ENCODE measurements at places on chromosomes 5 and 9.

DNA sequence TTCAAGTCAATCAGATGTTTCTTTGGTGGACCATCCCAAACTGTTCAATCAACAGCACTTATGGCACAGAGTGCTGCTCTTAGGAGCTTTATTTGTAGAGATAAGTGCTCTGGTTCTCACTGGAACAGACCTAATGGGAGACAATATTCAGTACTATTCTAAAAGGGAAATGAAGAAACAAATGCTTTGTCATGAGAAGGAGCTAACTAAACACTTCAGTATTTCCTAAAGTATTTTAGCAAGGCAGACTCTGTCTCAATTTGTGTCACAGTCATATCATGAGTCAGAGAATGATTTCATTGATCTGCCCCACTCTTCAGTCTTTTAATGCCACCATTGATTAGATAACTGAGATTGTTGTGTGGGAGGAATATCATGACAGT is 175.3 kb downstream of the SLF1 start:
- DNase-seq, result peak; percentile 50

- no peak for DNase-seq
Observed at GRCh38 chr5:157859227-157859575, 256 bp upstream of the CLINT1 start.

GRCh38 chr5:56757077-56757476 is 58.3 kb upstream of the MAP3K1 start:
- peak; percentile 2 for DNase-seq

- DNase-seq, result no peak
Observed at GRCh38 chr5:5767286-5767928, 344.9 kb downstream of the ICE1 start.

DNA sequence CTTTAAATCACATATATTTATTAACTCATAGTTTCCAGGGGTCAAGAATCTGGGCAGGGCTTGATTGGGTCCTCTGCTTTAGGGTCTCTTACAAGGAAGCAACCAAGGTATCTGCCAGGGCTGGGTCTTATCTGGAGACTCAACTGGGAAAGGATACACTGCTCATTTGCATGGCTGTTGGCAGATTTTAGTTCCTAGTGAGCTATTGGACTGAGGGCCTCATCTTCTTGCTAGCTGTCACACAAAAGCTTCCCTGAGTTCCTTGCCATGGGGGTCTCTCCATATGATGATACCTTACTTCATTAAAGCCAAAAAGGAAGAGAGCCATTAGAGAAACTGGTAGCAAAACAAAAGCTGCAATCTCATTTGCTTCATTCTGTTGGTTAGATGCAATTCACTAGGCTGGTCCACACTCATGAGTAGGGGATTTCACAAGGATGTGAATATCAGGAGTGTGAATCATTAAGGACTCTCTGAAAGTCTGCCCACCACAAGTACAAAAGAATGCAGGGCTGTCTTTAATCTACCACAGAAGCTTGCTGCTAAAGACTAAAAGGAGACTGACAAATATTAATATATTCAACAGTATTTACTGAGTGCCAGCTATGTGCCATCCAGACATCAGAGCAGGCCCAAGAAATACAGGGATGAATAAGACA is 42.0 kb upstream of the TIMD4 start:
- no peak for DNase-seq

DNA sequence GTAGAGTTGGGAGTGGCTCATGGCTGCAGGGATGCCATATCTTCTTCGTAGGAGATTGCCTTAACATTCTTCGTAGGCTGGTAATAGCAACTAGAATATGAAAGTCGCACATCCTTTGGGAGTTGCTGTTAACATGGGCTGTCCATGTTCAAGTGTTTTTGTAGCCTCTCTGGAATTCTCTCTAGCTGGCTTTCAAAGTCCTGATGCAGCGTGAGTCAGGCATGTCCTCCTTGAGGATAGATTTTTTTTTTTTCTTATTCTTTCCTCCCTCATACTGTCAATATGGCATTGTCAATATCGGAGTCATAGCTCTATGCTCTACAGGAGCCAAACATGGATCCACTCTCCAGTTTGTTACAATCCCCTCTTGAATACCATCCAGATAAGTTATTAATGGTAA is 494.8 kb upstream of the WWC1 start:
- no peak for DNase-seq

DNA sequence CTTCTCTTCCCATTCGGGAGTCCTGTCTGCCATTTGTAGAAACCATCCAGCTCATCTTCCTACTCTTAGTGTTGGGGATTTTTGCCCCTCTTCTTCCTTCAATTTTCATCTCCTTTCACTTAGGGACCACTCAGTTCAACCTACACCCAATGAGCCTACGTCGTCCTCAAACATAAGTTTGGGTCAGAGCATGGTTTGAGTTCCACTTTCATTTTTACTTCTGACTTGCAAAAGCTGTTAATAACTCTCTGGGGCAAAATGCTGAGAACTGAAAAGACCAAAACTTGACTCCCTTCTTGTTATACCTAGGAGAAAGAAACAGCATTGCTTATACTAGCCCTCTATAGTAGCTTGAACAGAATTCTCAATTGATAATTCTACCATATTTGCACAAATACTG is 381.5 kb upstream of the MPDZ start:
- DNase-seq, result no peak

DNA sequence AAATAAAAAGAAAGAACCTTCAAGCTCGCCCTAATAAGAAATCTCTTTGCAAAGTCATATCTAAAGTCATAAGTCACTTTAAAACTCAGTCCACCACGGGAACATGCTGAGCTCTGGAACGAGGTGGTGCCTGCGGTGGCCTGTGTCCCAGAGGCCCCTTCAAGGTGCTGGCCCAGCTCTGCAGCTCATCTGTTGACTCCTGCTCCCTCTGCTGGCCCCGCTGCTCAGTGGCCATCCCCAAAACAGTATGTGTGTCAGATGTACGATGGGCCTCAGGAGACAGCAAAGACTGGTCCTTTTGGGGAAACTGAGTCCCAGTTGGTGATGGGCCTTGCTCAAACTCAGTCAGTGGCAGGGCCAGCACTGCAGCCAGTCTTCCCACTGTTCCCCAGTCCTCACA is 22.8 kb upstream of the FOXB2 start:
- DNase-seq, result no peak

GRCh38 chr9:131583836-131584555 is 38.7 kb downstream of the PRRT1B start:
- no peak for DNase-seq

DNA sequence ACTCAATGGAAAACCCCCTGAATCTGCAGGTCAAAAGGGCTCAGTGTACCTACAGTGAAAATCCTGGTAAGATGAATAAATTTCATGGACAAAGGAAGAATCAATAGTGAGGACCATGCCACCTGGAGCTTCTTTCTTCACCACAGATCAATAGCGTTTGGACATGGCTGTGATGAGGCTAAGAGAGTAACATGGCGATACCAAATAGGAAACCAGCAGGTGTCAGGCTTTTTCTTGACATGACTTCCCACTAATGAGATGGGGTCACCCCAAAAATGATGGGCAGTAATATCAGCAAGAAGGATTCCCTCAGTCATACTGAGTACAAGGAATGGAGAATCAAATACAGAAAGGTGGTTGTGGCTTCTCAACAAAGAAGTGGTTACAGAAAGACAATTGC is 208.5 kb upstream of the PLPPR1 start:
- DNase-seq, result no peak

GRCh38 chr9:92599938-92600461 is 64.2 kb upstream of the ECM2 start:
- DNase-seq, result no peak

GRCh38 chr9:91150998-91151717 is 210.6 kb downstream of the AUH start:
- peak; percentile 83 for DNase-seq

- no peak for DNase-seq
Observed at GRCh38 chr5:180645274-180646204, 3.9 kb downstream of the FLT4 start.

GRCh38 chr9:129421371-129421770 is 199.5 kb downstream of the C9orf50 start:
- DNase-seq, result no peak

GRCh38 chr5:16916262-16916878 is 19.7 kb downstream of the MYO10 start:
- DNase-seq, result peak; percentile 100

DNA sequence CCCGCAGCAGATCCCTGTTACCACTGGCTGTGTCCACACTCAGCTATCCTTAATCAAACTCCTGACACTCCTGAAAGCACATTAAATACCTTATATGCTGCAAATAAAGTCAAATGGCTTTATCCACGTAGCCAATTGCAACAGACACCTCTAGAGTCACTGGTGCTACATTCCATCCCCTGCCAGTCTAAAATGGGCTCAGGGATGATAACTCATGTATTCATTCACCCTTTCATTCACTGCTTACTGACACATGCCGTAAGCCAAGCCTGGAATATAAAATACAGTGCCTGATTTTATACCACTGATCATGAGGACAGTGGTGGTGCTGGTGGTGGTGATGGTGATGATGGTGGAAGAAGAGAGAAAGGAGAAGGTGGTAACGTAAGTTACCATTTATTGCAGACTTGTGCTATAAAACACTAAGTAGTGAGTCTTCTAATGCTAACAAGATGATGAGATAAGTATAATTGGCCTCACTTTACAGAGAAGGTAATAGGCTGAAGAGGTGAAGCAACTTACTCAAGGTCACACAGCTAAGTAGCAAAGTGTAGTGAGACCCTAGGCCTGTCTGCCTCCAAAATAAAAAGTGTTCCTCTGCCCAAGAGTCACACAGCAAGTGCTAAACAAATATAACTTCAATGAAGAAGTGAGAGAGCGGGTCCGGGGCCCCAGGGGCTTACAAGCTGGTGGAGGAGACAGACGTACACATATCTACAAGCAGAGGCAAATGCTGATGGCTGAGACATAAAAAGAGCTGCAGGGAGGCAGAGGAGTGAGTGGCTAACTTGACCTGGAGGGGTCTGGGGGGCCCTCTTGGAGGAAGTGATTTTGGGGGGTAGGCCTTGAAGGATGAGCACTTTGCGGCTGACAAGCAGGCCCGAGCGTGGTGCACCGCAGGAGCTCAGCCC is 1.2 kb downstream of the TTLL11 start:
- DNase-seq, result no peak

- DNase-seq, result no peak
Observed at GRCh38 chr5:172380301-172380986, 73.9 kb downstream of the SH3PXD2B start.

DNA sequence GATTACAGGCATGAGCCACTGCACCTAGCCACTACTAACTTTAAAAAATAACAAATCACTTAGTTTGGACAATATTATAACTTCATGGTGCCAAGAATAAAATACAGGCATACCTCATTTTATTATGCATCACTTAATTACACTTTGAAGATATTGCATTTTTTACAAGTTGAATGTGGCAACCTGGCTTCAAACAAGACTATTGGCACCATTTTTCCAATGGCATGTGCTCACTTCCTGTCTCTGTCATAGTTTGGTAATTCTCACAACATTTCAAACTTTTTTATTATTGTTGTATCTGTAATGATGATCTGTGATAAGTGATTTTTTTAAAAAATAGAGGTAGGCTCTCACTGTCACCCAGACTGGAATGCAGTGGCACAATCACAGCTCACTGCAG is 49.9 kb upstream of the ERBIN start:
- DNase-seq, result no peak

DNA sequence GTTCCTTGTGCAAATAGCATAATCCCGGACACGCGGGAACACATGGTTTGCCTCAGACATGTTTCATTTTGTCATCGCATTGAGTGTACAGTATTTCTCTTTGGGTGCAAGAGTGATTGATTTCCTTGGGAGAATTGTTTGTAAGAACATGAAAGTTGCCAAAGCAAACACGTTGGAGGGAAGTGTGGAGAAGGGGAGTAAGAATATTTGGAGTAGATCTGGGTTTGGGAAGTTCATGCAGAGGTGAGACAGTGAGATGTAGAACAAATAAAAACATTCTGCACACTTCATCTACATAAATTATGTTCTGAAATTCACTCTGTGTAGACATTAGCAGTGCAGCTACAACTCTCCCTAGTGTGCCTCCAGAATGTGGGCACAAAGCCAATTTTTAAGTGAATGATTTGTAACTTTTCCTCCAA is 24.0 kb downstream of the FOXD1 start:
- DNase-seq, result no peak

DNA sequence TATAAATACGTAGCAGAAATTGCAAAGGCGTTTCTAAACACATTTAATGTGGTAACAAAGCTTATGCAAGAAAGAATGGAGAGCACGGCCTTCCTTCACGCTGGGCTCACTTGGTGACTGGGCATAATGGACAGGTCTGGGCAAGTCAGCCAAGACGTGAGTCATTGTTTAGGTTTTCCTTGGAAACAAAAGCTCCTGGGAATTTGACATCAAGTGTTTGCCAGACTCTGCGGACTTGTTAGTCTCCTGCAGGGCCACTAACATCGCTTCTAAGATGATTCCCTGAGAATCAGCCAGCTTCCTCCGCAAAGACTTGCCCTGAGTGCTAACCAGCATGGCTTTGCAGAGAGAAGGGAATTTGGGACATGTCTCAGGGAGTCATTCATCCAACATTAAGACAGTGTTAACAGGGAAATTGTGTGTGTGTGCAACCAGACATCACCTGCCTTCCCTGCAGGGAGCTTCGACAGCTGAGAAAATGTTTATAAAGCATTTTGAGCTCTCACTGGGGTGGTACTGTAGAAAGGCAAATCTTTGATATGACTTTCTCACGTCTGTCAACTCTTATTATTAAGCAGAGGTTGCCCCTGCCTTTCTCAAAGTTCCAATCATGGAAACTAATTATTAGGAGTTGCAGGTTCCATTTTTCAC is 182.5 kb downstream of the NTRK2 start:
- DNase-seq, result peak; percentile 93

Measured in HT1080 (cell line).